NCI-H2029 (cell line): ENCODE measurements at places on chromosomes 13 and 19.

DNA sequence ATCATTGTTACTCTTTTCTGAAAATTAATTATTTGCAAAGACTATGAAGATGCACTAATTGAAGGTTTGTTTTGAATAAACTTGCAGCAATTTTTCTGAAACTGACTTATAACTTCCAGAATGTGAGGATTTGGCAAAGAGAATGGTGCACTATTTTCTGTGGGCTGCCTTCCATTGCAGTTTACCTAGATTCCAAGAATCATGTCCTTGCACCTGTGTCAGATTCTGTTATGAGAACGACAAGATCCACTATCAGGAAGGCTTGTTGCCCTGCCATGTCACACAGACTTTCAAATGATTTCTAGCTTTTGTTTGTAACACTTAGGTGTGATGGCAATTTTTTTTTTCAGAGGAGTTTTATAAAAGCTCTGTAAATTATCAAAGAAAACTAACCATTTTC, 5.6 kb upstream of the SLAIN1 start:
- DNase-seq = no peak

DNA sequence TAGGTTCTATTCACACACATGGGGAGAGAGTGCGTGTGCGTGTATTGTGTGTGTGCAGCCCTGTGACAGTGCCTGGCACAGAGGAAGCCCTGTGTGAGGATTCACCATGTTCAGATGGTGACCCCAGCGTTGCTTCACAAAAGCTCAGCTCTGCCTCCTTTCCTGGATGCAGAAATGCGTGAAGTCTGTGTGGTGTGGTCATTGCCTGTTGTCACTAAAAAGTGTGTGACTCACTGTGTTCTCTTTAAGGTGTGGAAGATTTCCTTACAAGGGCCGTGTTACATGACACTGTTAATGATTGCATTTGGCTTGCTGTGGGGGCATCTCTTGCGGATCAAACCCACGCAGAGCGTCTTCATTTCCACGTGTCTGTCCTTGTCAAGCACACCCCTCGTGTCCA, 19.5 kb upstream of the DCUN1D2 start:
- no peak for DNase-seq

DNA sequence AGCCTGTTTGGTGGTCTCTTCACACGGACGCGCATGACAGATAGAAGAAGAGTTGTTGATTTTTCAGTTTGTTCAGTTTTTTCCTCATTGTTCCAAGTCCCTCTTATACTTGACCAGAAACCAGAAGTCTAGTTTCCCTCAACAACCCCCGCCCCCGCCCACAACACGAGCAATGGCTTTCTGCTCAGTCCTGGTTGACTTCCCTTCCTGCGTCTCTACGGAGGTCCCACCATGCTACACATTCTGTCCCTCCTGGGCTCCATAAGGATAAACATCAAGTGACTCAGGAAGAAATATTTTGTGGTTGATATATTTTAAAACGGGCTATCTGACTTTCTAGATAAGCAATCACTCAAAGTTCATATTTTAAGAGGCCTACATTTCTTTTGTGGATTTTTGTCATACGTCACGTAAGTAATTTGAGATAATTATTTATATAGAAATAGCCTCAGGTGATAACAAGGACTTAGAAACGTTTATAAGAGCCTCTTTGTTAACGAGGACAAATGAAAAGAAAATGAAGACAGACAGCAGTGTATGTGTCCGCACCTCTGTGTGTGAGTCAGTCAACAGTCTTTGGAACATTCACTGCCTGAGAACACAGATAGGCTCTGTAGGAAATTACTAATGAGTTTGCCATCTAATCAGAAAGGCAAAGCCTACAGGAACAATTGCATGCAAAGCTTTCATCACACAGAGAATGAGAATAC, 214.4 kb downstream of the RAP2A start:
- DNase-seq = no peak

DNA sequence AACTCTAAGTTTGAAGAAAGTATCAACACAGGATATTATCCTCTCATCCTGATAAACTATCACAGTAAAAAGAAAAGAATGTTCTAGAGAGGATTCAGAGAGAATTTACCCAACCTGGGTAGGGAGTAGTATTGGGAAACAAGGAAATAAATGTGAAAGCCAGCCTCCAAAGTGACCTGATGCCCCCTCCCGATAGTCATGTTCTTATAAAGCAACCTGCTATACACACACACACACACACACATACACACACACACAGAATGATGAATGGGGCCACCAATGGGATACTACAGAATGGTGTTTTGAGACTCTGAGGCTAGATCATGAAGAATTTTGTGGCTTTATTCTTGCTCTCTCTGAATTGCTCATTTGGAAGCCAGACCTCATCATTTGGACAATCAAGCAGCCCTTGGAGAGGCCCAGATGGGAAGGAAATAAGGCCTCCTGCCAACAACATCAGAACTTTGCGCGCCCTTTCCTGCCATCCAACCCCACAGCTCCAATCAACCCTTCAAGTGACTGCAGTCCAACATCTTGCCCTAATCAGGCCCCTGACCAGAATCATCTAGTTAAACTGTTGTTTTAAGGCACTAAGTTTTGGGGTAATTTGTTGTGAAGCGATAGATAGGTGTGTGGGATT, 807.9 kb upstream of the ARGLU1 start:
- DNase-seq = peak; percentile 28

GRCh38 chr13:23709536-23709935, 139.3 kb downstream of the TNFRSF19 start:
- DNase-seq = no peak

GRCh38 chr19:39941151-39941550, 6.7 kb upstream of the FCGBP start:
- DNase-seq = no peak

- DNase-seq = no peak
These were observed 6.5 kb downstream of the KCTD4 start for GRCh38 chr13:45194081-45194939.

DNA sequence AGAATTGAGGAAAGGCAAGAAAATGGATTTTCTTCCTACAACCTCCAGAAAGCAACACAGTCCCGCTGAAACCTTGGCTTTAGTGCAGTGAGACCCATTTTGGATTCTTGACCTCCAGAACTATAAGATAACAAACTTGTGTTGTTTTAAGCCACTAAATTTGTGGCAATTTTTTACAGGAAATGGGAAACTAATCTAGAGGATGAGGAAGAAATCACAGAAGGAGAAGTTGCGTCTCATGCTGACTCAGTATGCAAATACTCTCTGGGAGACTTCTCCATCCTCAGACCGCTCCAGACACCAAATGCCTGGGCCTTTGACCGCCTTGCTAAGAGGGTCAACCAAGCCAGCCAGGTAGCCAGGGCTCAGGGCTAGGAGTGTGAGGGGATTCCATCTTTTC, 13.1 kb upstream of the CEACAM16 start:
- no peak for DNase-seq

- no peak for DNase-seq
These were observed 367 bp downstream of the NDUFS7 start for GRCh38 chr19:1384085-1384462.

GRCh38 chr13:30113551-30113950, 193.8 kb downstream of the KATNAL1 start:
- DNase-seq = no peak

DNA sequence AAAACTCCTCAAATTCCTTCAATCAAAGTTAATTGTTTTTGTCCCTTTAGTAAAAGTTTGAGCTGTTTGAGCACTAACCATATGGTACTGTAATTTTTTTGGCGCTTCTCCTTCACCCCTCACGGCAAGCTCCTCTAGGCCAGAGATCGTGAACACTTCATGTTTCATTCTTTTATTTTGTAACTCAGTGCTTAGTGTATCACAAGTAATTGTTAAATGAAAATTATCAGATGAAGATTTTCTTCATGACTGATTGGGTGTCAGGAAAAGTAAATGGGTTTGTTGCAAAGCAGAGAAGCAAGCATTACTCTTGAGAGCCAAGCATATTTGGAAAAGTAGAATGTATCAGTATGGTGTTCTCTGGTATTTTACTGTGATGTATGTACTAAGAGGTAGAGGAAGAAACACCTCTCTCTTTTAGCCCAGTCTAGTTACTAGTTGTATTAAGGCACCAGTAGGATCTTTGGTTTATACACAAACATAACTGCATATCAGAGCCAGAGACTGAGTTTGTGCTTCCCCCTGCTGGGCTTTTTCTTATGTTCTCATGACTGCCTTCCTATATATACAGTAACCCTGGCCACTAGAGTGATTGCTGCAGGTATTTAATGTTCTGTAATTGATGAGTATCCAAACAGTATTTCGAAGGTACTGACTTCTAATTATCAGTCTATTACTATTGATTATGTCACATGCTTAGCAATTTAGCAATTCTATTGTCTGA, 202.3 kb upstream of the KLHL1 start:
- no peak for DNase-seq

- DNase-seq = no peak
These were observed 411.2 kb downstream of the FGF9 start for GRCh38 chr13:22082030-22082429.

DNA sequence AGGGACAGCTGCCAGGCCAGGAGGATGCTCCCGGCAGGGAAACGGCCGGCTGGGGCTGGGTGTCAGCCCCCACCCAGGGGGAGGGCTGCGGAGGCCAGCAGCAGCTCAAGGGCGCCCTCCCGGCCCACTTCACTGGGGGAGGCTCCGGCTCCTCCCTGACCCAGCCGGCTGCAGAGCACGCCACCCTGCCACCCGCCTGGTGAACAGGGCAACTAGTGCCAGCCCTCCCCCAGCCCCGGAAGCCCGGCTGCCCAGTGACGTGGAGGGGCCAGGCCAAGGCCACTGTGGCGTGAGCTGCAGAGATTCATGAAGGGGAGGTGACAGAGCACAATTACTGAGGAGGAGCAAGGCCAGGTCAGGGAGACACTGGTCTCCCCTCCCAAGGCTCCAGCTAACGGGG, 14.7 kb downstream of the REXO1 start:
- DNase-seq = no peak

DNA sequence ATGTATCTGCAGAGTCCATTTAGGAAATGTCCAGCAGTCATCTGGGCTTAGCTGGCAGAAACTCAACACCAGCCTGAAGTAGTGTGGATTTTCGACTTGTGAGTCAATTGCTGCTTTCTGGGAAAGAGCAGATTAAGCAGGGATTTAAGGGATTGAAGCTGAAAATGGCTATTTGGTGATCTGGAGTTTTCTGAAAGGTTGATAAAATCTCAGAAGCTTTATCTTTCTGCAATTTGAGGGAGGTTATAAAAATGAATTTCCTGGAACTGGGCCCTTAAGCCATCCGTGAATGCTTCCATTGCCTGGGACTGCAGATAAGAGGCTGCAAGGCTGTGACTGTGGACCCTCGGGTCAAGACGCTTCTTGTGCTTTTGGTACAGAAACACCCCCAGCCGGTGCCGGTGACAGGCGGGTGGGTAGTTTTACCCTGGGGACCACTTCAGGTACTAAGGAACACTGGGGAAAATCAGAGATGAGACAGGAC, 61.5 kb downstream of the COL4A1 start:
- DNase-seq = no peak

GRCh38 chr19:1360818-1361461, 22.8 kb upstream of the NDUFS7 start:
- DNase-seq = no peak

- DNase-seq = no peak
These were observed 202.3 kb upstream of the KLF12 start for GRCh38 chr13:74336546-74336945.

- no peak for DNase-seq
These were observed 193.0 kb downstream of the NDFIP2 start for GRCh38 chr13:79673993-79674377.

DNA sequence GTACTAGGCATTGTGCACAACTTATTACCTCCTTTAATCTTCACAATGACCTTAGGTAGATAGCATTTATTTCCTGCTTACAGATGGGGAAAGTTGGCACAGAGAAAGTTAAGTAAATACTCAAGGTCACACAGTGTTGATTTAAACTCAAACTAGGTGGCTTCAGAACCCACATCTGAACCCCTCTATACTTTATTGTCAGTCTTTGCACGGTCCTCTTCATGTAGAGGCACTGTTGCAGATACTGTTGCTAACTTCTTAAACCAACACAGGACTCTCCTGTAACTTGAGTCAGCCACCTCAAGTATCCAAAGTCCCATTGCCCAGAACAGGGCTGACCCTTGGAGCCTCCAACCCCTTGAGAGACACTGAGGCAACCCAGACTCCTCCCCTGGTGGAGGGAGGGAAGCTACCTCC, 48.8 kb downstream of the FRY start:
- DNase-seq = no peak
